ENCODE measurements at places on chromosomes 3 and 15.

GRCh38 chr15:90376789-90377188 lies 11.3 kb upstream of the IQGAP1 start:
- peak; percentile 44 for DNase-seq

- no peak for DNase-seq
These were observed 83.6 kb upstream of the GSK3B start for GRCh38 chr3:120177707-120178306.

- no peak for DNase-seq
These were observed 1.7 kb upstream of the SLC9A9 start for GRCh38 chr3:143849854-143850549.

- DNase-seq, result no peak
These were observed 107.7 kb downstream of the THRB start for GRCh38 chr3:24387000-24387399.

DNA sequence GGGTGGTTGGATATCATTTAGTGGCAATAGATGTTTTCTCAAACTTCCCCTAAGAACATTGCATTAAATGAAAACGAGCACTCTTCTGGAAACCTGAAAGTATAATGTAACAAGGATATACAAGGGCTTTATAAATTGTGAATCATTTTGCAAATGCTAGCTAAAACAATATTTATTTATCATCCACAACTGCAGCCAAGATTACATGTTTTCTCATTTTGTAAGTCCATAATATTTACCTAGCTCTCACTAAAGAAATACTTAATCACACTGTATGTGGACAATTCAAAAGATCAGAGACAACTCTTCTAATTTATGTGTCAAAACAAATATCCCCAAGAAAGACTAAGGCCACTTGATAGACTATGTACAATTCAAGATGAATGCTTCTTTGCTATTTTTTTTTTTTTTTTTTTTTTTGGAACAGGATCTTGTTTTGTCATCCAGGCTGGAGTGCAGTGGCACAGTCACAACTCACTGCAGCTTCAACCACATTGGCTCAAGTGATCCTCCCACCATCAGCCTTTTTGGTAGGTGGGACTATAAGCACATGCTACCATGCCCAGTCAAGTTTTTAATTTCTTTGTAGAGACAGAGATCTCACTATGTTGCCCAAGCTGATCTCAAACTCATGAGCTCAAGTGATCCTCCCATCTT lies 427.7 kb upstream of the THBS1 start:
- DNase-seq, result no peak

GRCh38 chr3:6516143-6516542 lies 344.8 kb upstream of the GRM7 start:
- DNase-seq, result no peak

DNA sequence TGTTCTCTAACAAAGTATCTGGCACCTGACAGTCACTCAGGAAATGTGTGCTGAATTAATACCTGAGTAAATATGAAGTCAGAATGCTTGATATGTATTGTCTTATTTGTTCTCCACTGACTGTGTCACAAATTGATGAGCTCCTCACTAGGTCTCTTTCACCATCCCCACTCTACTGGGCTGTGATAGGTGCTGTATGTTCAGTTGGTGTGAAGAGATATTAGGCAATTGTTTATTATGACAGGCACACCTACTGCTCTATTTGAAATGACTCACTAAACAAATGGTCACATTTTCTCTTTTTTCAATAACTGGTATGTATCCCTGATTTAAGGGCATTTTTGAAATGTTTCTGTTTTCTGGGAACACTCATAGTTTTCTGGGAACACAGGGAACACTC lies 25.2 kb upstream of the CCDC39 start:
- DNase-seq, result no peak

GRCh38 chr3:64502284-64502683 lies 185.5 kb downstream of the ADAMTS9 start:
- DNase-seq, result no peak

- no peak for DNase-seq
These were observed 848.3 kb downstream of the FHIT start for GRCh38 chr3:60402931-60403330.

DNA sequence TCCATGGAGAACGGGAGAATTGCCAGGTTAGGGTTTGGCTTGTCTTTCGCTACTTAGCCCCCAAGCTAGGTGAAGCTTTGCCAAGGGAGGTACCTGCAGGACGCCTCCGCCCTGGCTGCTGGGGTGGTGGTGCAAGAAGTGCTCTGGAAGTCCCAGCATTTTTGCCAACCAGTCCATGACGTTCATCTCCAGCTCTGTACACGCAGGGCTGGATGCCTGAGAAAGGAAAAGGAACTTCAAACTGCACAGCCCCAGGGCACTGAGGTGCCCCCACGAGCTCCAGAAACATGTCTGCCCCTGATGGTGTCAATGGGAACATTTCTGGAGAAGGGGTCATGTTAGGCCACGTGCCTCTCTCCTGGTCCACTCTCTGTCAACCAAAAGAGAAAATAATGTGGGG lies 8.2 kb downstream of the HDC start:
- no peak for DNase-seq

- DNase-seq, result no peak
These were observed 17.3 kb upstream of the PLXNA1 start for GRCh38 chr3:126965526-126966080.

- no peak for DNase-seq
These were observed 4.3 kb downstream of the IRAK2 start for GRCh38 chr3:10169000-10169496.

- peak; percentile 34 for DNase-seq
These were observed 47.3 kb downstream of the EIF3J start for GRCh38 chr15:44584162-44584749.

Data from effector CD4-positive, alpha-beta T cell (primary cell).